ENCODE measurements at places on chromosomes 5 and 9.

GRCh38 chr5:72268753-72269410, 51.2 kb downstream of the MRPS27 start:
- peak; percentile 44 for DNase-seq

DNA sequence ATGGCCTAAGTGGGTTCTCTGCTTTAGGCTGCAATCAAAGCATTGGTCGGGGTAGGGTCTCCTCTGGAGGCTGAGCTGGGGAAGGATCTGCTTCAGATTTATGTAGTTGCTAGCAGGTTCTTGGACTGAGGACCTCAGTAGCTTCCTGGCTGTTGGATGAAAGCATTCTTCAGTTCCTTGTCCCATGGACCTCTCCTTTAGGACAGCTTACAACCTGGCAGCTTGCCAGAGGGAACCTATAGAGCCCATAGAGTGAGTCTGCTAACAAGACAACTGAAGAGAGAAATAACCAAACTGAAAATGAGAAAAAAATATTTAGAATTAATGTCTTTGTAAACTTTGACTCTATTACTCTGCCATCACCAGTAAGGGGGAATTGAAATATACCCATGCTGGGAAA, 12.4 kb downstream of the MRPS30 start:
- DNase-seq, result no peak

GRCh38 chr5:37214550-37214949, 34.6 kb downstream of the CPLANE1 start:
- DNase-seq, result no peak

GRCh38 chr9:27963836-27964235, 390.6 kb upstream of the C9orf72 start:
- DNase-seq, result no peak

DNA sequence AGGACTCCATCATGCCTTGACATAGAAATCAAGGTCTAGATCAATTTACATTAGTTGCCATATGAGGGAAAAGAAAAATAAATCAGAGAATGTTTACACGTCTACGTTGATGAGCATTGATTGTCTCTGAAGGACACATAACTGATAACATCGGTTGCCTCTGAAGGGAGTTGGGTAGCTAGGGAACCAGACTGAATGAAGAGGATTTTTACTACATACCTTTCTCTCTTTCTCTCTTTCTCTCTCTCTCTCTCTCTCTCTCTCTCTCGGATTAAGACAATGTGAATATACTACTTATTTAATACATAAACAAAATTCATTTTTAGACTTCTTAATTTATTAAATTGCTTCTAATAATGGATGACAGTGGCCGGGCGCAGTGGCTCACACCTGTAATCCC, 118.4 kb upstream of the DAPK1 start:
- no peak for DNase-seq

GRCh38 chr5:59188419-59189225, 605.7 kb downstream of the RAB3C start:
- peak; percentile 46 for DNase-seq

DNA sequence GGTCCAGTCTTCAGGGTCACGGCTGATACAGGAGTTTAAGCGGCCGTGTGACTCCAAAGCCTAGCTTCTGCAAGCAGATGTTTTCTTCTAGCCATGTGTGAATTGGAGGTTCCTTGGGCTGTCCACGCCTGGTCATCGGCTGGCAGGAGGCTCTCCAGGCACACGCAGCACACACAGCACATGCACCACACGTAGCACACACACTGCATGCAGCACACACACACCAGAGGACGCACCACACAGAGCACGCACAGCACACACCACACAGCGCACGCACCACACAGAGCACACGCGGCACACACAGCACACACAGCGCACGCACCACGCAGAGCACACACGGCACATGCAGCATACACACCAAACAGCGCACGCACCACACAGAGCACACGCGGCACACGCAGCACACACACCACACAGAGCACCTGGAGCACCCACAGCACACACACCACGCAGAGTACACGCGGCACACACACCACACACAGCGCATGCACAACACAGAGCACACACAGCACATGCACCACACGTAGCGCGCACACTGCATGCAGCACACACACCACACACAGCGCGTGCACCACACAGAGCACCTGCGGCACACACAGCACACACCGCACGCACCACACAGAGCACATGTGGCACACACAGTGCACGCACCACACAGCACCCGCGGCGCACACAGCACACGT, 234.3 kb downstream of the FANCC start:
- no peak for DNase-seq

GRCh38 chr5:118551031-118551430, 437.3 kb downstream of the DTWD2 start:
- DNase-seq, result no peak

DNA sequence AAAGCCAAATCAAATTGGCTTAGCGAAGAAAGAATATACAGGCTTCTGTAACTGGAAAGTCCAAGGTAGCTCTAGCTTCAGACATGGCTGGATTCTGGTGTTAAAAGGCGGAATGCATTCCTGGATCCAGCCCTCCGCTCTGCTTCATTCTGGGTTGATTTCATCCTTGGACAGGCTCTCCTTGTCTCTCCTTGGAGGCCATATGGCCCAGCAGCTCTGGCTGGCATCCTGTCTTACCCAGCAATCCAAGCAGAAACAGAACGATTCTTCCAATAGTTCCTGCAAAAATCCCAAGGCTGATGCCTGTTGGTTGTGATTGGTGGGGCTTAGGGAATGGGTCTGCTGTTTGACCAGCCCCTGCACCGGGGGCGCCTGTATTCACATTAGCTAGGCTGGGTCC, 37.0 kb upstream of the SAP30L start:
- DNase-seq, result no peak

GRCh38 chr5:95327211-95327610, 42.3 kb upstream of the MCTP1 start:
- no peak for DNase-seq

GRCh38 chr5:373710-374602, 52.4 kb downstream of the AHRR start:
- DNase-seq, result no peak

GRCh38 chr9:125960626-125961025, 213.5 kb downstream of the PBX3 start:
- DNase-seq, result no peak

DNA sequence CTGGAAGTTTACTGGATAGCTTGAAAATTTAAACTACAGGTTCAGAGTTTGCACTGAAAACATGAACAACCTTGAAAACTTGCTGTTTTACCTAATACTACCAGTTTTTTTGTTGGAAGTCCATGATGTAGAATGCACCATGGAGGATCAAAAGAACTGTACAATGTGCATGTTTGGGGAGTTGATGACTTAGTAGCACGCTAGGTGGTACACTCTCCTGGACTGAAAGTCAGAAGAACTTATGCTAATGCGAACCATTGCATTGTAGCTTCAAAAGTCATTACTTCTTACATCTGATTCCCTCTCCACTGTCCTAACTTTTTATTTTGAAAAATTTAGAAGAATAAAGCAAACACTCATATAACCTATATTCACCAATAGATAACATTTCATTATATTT, 211.0 kb downstream of the OSTF1 start:
- no peak for DNase-seq

DNA sequence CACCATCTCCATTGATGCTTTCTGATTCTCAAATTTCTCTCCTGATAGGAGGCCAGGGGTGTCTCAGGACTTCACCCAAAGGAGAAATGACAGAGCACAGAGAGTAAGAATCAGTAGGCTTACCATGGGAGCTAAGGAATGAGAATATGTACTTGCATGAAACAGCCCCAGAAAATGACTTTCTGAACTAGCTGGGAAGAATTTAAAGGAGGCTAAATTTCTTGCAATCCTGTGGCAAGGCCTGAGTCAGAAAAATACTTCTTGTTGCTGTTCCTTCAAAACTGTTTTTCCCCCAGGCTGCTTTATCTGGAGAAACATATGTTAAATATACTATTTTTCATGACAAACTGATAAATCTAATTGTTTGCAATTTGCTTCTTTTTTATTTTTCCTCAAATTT, 53.4 kb upstream of the FBXL7 start:
- DNase-seq, result no peak

DNA sequence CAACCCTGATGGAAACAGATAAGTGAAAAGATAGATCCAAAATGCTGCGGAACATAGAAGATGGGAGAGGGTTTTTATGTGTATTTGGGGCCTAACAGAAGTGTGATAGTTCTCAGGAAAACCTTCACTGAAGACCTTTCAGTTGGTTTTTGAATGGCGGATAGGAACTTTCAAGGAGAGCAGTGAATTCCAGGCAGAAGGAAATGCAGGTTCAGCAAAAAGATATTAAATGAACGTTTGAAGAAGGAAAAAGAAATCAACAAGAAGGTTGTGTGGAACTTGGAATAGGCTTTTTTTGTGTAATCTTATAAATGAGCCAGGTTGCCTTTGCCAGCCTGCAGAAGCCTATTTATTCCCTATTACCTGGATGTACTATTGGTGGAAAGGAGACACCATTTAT, 2.1 kb downstream of the PPIP5K2 start:
- no peak for DNase-seq

DNA sequence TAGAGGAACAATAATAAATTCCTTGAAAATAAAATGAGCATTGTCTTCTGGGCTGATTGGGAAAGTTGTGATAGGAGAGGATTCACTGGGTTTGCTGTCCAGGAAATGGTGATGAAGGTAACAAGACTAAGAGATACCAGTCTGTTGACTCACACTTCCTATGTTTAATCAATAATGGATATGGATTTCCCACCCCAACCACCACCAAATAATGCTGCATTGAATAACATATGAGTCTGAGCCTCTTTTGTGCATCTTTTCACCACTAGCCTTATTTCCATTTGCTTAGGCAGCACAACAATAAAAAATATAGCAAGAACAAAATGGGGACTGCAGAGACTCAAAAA, 120.2 kb upstream of the NFIB start:
- no peak for DNase-seq

DNA sequence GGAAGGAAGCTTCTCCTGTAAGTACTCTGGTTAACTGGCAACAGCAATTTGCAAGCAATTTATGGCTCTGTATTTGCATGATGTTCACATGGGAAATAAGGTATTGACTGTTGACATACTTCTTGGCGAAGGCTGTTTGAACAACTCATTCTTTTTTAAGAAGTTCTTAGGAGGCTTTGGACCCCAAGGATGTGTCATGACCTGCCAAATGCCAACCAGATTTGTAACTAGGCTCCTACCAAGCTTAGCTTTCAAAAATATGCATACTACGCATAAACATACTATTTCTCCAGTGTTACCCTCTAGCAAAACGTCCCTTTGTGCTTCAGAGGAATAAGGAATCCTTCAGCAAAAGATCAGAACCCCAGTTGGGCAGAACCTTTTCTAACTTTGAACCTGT, 165.2 kb upstream of the MSX2 start:
- no peak for DNase-seq

GRCh38 chr5:94268226-94268625, 350.2 kb downstream of the KIAA0825 start:
- no peak for DNase-seq

- DNase-seq, result no peak
These were observed 47.1 kb downstream of the SH3PXD2B start for GRCh38 chr5:172407241-172407691.

DNA sequence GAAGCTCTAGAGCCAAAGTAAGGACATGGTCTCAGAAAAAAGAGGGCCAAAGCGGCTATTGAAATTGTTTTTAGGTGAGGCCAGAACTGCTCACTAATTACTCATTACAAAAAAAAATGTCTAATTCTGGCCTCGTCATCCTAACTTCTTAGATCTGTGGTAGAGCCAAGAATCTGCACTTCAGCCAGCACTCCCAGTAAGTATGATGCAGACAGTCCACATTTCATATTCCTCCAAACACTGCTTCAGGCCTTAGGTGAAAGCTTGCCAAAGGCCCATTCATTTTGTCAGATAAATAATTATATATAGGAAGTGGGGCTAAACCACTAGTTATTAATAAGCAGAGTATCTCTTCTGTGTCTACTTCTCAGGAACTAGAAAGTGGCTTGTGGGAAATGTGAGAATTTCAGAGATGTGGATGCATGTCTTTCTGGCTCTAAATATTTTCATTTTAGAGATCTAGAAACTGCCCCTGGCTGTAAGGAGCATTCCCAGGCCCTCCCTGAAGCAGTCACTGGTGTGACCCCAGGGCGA, 554.0 kb downstream of the TLE4 start:
- no peak for DNase-seq

GRCh38 chr5:127203818-127204217, 86.8 kb upstream of the MEGF10 start:
- peak; percentile 6 for DNase-seq

GRCh38 chr9:134660407-134660806, 18.8 kb downstream of the COL5A1 start:
- peak; percentile 22 for DNase-seq

GRCh38 chr9:107907255-107907654, 417.7 kb upstream of the KLF4 start:
- no peak for DNase-seq

DNA sequence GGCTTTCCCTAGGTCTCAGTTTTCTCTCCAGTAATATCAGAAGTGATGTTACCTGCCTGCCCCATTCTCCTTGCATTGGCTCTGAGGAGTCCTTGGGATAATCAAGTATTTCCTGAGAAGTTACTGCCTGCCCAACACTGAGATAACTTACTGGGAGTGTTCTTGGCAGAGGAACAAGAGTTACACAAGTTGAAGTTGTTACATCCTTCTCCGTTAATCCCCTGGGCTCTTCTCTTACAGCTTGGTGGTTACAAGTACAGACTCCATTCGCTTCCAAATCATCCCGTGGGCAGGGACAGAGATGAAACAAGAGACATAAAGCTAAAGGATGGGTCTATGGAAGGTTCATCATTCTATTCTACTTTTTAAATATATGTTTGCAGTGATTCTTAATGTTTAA, 74.1 kb upstream of the SAP30L start:
- no peak for DNase-seq

GRCh38 chr9:97749928-97750327, 52.8 kb upstream of the XPA start:
- DNase-seq, result no peak

DNA sequence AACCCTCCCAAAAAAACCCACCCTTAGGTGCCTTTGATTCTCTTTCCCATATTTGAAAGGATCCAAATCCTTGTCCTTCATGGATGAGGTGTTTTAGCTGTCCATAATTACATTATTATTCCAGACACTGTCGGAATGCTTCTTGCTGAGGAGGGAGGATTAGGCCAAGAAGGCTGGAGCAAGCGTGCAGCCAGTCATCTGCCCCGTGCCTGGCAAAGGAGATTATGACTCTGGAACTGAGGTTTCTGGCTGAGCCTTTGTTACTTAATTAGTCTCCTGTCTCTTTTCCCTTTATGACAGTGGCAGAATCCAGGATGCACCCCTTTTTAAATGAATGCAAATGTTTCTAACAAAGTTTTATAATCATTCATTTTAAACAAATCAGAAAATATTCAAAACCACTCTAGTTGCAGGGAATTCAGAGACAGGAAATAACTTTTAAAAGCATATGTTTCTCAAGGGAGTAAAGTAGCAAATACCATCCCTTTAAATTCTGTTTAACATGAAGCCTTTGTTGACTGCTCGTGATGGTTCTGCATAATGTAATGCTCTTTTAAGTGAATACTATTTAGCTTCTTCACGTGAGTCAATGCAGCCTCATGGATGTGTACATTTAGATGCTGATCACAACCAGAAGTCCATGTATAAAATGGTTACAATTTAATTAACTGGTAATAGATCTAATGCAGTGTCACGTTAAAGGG, 69.8 kb downstream of the GALNT10 start:
- no peak for DNase-seq

Measured in HCT116 (cell line).